ENCODE measurements at places on chromosomes 6 and 20. TPM values are rescaled to one million over a fixed set of nuclear protein-coding genes. Genes with fewer than 3 reads are reported as not detected.

DNA sequence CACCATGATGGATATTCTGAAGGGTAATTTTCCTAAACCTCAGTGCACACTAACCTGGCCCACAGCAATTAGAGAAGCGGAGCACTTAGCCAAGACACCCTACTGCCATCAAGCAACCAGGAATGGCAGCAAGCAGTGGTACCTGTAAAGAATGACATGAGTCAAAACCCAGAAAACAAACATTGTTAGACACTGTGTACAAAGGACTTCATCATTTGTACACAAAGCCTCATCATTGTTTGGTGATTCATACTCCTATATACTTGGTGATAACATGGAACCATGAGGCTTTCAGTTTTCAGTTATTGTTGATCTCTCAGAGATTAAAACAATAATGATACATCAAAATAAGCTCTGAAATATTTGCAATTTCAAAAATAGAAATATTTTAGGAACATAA lies 74.6 kb downstream of the MLIP start:
- no peak for DNase-seq

- no peak for DNase-seq
These were observed 66.4 kb downstream of the ANKS1A start for GRCh38 chr6:34955442-34955841.

DNA sequence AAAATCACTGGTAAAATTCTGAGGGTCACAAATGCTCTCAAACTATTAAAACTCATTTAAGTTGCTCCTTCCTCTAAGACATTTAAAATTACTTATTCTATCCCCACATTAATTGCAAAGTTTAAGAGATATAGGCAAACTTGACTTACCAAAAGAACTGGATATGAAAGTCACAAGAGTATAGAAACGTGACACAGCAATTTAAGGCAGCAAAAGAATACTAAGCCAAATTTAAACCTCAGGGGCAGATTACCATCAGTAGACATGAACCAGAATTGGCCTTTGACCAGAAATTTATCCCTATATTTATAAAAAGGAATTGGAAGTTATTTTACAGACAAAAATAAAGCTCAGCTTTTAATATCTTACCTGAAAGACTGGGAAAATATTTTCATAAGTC lies 56.0 kb downstream of the MAP3K7 start:
- no peak for DNase-seq

Gene PDE10A
- total RNA-seq: 1.0 TPM

Gene ULBP1
- 1.1 TPM for total RNA-seq

Gene ENPP4
- total RNA-seq: 20.2 TPM
